ENCODE measurements at places on chromosomes 4 and X. TPM values are rescaled to one million over a fixed set of nuclear protein-coding genes. Genes with fewer than 3 reads are reported as not detected.

The ABLIM2 gene
- 3.0 TPM for total RNA-seq

DNA sequence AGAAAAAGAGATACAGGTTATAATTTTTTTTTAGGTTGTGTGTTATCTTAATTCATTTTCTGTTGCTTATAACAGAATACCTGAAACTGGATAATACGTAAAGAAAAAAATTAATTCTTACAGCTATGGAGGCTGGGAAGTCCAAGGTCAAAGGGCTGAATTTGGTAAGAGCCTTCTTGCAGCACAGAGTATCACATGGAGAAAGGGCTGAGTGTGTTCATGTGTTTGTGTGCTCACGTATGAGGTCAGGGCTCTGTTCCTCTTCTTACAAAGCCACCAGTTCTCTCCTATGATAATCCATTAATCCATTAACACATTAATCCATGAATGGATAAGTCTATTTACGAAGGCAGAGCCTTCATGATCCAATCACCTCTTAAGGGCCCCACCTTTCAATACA is 8.6 kb upstream of the RAB28 start:
- no peak for DNase-seq

DNA sequence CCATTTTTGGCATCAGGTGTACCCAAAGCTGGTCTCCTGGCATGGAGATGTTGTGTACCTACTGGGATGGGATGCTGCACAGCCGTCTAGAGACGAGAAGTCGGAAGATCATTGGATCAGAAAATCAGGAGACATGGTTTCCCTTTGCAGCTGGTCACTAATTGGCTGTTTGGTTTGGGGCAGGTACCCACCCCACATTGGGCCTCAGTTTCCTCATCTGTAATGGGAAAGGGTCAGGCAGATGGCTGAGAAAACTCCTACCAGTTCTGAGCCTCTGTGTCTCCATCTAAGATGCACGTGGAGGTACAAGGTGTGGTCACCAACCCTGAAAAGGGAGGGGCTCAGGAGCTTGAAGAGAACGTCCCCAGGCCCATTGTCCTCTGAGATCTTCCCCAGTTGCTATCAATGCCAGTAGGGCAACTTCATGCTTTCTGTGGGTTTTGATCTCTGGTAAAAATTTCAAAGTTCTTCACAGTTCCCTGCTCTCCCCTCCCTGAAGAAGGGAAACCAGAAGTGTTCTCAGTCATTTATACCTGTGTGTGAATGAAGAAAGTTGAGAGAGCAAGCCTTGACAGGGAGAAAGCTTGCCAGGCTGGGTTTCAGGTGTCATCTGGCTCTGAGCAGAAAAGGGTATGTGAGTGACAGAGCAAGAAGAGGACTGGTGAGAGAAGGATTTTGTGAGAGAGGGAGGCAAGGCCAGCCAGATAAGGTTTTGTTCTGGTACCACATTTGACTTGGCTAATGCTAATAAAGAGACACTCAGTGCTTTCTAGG is 15.1 kb downstream of the TSC22D3 start:
- no peak for DNase-seq

The PPEF1 gene
- 0.34 TPM for total RNA-seq

The PNMA5 gene
- 0.11 TPM for total RNA-seq
